Bone marrow (tissue), 2 donors: ENCODE measurements at places on chromosomes 12 and 14.

GRCh38 chr14:81062816-81063215 is 107.4 kb downstream of the TSHR start:
- no peak for DNase-seq

DNA sequence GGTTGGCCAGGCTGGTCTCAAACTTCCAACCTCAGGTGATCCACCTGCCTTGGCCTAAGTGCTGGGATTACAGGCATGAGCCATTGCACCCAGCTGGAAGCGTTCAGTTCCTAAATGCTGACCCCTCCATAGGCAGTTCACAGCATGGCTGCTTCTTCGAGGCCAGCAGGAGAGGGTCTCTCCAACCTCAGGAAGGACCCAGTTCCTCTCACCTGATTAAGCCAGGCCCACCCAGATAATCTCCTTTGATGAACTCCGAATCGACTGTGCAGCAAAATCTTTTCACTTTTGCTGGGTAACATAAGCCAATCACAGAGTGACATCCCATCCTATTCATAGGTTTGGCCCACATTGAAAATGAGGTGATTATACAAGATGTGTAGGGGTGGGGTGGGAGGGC is 165.1 kb downstream of the ADCK1 start:
- no peak for DNase-seq

GRCh38 chr12:110822821-110823415 is 23.9 kb upstream of the CCDC63 start:
- no peak for DNase-seq

DNA sequence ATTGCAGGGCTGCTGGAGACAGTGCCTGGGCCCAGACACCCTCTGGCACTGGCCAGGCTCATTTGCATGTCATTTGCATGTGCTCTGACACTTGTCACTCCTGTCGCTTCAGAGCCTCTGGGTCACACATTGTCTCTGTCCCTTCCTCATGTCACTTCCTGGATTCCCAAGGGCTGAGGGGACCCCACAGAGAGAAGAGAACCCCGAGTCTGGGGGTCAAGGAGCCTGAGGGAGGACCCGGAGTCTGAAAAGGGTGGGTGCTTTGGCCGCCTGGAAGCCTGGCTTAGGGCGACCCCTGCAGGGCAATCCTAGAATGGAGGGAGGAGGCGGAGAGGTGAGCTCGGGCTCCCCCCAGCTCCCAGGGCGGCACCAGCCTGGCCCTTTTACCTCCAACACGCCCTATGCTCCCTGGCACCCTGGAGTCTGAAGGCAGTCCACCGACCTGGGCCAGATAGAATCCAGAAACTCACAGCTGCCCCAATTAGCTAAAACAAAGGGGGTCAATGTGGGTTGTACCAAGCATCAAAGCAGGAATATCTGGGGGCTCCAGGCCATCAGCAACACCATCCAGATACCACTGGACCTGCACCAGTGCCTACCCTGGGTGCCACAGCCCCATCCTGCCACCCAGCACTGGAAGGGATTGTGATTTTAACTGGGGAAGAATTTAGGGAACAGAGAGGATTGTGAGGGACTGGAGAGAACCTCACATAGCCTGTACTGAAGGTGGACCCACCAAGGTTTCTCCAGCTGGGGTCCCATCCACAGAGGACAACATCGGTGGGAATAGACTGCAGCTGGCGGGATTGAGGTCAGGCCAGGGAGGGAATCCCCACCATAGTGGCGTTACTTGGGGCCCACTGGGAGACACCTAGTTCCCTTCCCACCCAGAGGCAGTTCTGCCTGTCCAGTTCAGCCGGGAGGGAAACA is 21.8 kb upstream of the KRT78 start:
- peak; percentile 58 for DNase-seq

- DNase-seq, result no peak
These were observed 86.5 kb downstream of the DAAM1 start for GRCh38 chr14:59274991-59275391.

GRCh38 chr12:5861416-5861815 is 83.6 kb downstream of the ANO2 start:
- no peak for DNase-seq

- DNase-seq, result no peak
These were observed 3.0 kb upstream of the HOXC13 start for GRCh38 chr12:53935383-53936341.

DNA sequence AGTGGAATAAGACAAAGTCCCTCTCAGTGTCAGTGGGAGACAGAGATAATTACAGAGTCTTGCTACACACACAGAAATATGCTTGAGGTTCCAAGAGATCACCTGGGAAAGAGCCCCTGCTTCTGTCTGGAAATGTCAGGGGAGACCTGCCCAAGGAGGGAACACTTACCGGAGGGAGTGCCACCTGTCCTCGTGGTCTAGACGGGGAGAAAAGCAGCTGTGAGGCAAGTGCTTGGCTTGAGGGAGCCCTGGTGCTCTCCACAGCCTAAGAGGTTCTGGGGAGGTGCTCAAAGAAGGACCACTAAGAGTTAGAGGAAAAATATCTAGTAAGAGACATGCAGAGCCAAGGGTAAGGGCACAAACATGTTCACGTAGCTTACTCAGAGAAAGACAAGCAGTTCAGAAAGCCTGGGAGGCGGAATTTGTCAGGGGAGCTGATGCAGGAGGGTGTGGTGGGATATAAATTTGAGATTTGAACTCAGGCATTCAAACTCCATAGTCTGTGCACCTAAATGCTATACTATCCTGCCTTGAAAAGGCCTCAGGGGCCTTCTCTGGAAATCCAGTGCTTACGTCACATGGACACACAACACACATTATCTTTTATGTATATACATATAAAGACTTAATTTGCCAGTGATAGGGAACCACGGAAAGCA is 38.2 kb upstream of the GNPNAT1 start:
- DNase-seq, result no peak

- no peak for DNase-seq
These were observed 54.1 kb downstream of the EP400 start for GRCh38 chr12:132003846-132004245.

GRCh38 chr14:26993556-26993955 is 395.7 kb upstream of the NOVA1 start:
- DNase-seq, result no peak

DNA sequence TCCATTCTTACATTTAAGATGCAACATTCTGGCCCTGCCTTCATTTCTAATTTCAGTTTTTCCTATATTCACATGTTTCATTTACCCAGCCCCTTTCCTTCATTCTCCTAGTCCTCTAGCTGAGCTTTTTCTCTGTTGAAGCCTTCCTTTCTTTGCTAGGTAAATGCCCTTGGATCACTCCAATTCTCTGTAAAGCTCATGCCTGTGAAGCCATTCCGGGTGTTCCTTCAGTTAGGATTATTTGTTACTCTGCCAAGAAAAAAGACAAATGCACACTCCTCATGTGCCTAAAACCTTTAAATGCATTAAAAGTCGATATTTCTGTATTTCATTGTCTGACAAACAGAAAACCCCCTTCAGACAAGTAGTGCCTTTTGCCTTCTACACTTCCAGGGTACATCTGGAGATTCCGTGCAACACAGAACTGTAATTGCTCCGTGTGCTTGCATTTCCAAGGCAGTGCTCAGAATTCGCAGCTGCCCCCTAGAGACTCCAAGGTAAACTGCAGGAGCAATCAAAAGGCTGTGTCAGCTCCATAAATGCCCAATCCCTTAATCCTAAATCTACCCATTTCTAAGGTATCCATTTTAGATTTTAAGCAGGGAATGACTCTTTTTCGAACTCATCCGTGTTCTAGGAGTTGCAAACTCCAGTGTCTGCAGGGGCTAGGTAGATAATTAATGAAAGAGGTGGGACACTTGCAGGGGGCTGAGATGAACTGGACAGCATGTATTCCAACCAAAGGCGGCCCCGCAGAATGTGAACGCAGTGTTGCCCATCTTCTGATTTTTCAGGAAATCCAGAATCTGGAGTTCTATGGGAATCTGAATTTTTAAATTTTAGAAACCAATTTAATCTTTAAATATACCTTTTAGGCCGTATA is 320.2 kb downstream of the GRIN2B start:
- no peak for DNase-seq

- no peak for DNase-seq
These were observed 350.7 kb downstream of the TMEM132D start for GRCh38 chr12:129552996-129553750.

- DNase-seq, result peak; percentile 7
These were observed 35.4 kb upstream of the SPPL3 start for GRCh38 chr12:120939523-120939922.

- peak; percentile 16 for DNase-seq
These were observed 34.9 kb downstream of the KRT80 start for GRCh38 chr12:52156757-52157565.

- DNase-seq, result no peak
These were observed 146.3 kb downstream of the LRIG3 start for GRCh38 chr12:58773986-58774385.
